ENCODE measurements at places on chromosomes 12 and 14.
A peak's percentile ranks its signal among the peaks of the same experiment; 100 is the strongest.

- peak; percentile 17 for DNase-seq
Observed at GRCh38 chr12:54383041-54383609, 1.4 kb downstream of the ZNF385A start.

GRCh38 chr14:57502586-57503254 lies 9.1 kb upstream of the CCDC198 start:
- peak; percentile 34 for DNase-seq

DNA sequence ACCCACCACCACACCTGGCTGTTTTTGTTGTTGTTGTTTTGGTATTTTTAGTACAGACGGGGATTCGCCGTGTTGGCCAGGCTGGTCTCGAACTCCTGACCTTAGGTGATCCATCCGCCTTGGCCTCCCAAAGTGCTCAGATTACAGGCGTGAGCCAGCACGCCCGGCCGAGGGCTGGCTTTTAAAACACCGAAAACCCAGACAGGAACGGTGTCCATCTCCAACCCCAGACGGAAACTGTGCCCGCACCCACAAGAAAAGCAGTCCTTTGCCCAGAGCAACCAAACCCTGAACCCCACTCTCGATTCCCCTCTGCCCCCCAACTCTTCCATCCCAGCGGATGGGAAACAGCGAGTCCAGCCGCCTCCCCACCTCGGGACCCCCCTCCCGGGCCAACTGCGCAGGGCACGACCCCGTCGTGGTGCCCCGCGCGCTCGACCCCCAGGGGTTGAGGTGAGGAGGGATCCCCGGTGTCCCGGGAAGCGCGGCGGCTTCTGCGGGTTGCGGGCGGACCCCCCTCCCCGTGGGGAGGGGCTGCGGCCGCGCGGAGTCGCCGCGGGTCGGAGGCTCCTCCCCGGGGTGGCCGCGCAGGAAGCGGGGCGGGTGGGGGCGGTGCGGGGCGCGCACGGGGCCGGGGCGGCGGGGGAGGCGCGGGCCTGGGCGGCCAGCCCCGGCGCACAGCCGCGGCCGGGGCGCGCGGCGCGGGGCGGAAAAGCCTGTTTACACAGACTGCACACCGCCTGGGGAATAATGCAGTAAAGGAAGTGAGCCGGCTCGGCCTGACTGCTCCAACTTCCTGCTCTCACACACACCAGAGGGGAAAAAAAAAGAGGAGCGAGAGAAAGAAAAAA lies at the start of gene ELK3:
ELK3 (plus strand) TSS at position 651 of the 851 bp plus-strand sequence.
- peak; percentile 80 for DNase-seq

GRCh38 chr12:58871556-58871955 lies 48.7 kb downstream of the LRIG3 start:
- no peak for DNase-seq

DNA sequence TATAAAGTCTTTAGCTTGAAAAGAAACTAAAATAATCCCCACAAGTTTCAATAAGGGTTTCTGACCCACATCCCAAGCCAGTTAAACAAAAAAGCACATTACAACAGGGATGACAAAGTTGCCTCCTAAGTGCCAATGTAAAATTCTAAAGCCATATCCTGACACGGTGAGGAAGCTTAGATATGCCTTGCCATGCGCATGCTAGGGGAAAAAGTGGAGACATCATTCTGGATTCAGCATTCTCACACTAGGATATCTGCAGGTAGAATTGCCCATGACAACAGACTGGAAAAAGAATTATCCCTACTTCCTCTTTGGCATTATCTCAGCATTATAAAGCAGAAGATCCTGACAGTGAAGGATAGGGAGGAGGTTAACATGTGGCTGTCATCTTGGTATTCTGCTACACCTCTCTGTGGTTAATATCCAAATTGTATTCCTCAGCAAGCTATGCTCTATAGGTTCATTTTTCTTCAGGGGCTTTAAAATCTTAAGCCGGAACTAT lies 4.9 kb downstream of the DUSP6 start:
- no peak for DNase-seq

Data from left cardiac atrium (tissue), 4 donors.